ENCODE measurements at places on chromosomes 12 and 14. TPM values are rescaled to one million over a fixed set of nuclear protein-coding genes. Genes with fewer than 3 reads are reported as not detected.

FAM222A gene
- total RNA-seq: 21.9 TPM

ACRBP gene
- 3.9 TPM for total RNA-seq

ABCC9 gene
- not detected for total RNA-seq

DNA sequence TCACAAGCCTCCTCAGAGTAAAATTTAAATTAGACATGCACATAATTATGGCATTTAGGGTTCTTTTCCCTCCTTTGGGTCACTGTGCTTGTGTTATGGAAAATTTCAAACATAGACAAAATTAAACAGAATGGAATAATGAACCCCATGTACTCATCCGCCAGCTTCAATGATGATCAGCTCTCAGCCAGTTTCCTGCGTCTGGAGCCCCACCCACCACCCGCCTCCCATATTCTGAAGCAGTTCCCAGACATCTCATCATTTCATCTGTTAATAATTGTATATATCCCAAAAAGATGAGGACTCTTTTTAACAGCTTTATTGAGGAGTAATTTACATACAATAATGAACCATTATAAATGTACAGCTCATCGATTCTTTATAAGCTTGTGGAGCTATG, 128.2 kb downstream of the EML1 start:
- H3K4me1 ChIP-seq: no peaks in the 10 kb centered on the region
- no peaks in the 10 kb centered on the region for H3K27me3 ChIP-seq
- no peak for DNase-seq
- peaks cover 46% of the 10 kb centered on the region for H3K36me3 ChIP-seq

DNA sequence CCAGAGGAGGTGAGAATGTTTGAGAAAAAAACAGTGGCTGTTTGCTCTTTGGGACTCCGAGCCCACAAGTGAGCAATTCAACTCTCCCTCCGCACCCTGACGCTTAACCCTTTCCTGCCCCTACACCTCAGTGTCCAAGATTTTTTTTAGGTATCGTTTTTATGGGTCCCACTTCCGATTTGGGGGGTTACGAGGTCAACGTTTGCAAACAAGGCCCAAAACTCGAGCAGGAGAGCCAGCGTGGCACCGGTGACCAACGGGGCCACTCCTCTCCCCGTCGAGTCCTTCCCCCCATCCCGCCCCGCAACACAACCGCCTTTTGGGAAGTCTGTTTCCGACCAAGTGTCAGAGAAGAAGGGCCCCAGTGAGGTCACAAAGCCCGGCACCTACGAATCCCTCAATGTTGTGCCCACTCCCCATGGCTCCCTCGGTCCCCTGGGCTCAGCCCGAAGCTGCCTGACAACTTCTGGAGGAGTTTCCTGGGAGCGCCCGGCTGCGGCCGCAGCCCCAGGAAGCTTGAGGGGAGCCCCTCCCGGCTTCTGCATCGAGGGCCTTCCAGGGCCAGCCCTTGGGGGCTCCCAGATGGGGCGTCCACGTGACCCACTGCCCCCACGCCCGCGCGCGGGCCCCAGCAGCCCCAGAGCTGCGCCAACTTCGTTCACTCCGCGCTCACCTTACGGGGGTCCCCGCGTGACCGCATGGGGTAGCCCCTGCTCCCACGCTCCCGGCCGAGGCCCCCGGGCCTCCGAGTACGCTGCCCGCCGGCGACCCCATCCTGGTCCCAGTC, 1.2 kb downstream of the CDK2AP1 start:
- peaks cover 4% of the 10 kb centered on the region for H3K4me1 ChIP-seq
- H3K27ac ChIP-seq: peak overlapping the region; percentile 99
- H3K36me3 ChIP-seq: peaks cover 11% of the 10 kb centered on the region
- peak overlapping the region; percentile 94 for H3K4me3 ChIP-seq
- no peaks in the 10 kb centered on the region for H3K27me3 ChIP-seq
- DNase-seq: peak; percentile 87

- DNase-seq: no peak
- no peak overlapping the region for H3K27ac ChIP-seq
- H3K27me3 ChIP-seq: peaks cover 30% of the 10 kb centered on the region
- no peaks in the 10 kb centered on the region for H3K4me1 ChIP-seq
- H3K36me3 ChIP-seq: no peaks in the 10 kb centered on the region
- H3K4me3 ChIP-seq: no peak overlapping the region
These were observed 43.1 kb downstream of the DIO3 start for GRCh38 chr14:101604228-101604934.

DNA sequence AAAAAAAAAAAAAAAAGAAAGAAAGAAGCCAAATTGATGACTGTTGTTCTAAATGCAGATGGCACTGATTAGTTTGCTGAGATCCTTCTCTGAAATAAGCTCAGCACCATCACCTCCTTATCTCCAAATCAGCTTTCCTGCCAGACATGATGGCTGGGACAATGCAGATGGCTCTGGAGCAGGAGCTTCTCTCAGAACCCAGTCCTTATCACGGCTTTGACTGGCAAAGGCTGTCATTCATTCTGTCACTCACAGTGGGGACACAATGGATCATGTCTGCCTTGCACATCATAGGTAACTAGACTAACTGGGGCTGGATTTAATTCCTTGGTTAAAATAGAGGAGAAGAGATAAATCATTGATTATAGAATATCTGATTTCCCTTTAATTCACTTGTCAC, 146.3 kb downstream of the PDZRN4 start:
- H3K4me1 ChIP-seq: peaks cover 9% of the 10 kb centered on the region
- H3K27ac ChIP-seq: peak overlapping the region; percentile 48
- no peak overlapping the region for H3K4me3 ChIP-seq
- DNase-seq: peak; percentile 79
- H3K36me3 ChIP-seq: no peaks in the 10 kb centered on the region

- no peaks in the 10 kb centered on the region for H3K36me3 ChIP-seq
- no peak overlapping the region for H3K27ac ChIP-seq
- no peak for DNase-seq
- H3K4me3 ChIP-seq: no peak overlapping the region
- H3K4me1 ChIP-seq: no peaks in the 10 kb centered on the region
- no peaks in the 10 kb centered on the region for H3K27me3 ChIP-seq
These were observed 42.6 kb upstream of the PTPRR start for GRCh38 chr12:70963081-70963660.

- no peaks in the 10 kb centered on the region for H3K4me1 ChIP-seq
- H3K4me3 ChIP-seq: no peak overlapping the region
These were observed 79.6 kb upstream of the IFNG-AS1 start for GRCh38 chr12:67909681-67910080.

DNA sequence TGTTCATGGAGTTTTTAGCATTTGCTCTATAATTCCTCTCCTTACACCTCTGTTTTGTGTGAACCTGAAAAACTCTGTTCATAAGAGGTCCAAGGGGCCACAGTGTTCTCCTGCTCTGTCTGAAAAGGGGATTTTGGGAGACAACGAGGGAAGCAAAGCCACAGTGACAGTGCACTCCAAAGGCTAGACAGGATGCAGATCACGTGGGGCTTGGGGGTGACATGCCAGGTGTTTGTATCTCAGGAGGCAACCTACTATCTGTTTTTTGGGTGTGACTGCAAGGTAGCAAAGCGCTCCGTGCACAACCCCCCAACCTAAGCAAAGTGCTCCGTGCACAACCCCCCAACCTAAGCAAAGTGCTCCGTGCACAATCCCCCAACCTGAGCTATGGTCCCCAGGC, 5.1 kb upstream of the CHD4 start:
- peak overlapping the region; percentile 95 for H3K27ac ChIP-seq
- no peaks in the 10 kb centered on the region for H3K36me3 ChIP-seq
- H3K27me3 ChIP-seq: no peaks in the 10 kb centered on the region
- DNase-seq: no peak
- no peak overlapping the region for H3K4me3 ChIP-seq

DNA sequence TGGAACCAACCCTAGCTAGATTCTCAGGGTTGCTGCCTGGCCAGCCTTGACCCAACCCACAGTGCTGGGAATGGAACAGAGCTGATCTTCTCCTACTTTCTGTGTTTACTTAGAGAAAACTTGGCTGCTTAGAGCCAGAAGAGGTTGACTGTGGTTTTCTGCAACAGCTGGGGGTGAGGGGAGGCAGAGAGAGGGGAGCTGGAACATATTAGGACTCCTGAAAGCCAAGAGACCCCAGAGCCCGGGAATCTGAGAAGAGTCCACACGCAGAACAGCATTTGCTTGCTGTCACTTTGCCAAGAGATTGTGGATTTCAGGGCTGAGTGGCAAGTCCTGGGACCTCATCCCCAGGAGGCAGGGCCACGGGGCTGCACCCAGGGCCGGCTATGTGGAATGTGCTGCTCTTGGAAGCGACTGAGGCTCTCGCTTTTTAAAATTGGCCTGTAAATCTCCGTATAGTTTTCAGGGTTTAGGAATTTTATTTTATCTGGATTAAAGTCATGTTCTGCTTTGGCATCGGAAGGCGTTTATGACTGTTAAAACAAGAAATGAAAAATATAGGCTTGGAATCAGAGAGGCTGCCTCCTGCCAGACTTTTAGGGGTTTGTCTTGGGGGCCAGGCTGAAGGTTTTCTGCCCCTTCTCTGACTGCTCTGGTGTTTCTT, 22.3 kb upstream of the MED13L start:
- no peaks in the 10 kb centered on the region for H3K36me3 ChIP-seq
- H3K27ac ChIP-seq: no peak overlapping the region
- no peak overlapping the region for H3K4me3 ChIP-seq
- DNase-seq: peak; percentile 67
- H3K27me3 ChIP-seq: no peaks in the 10 kb centered on the region

GRCh38 chr12:63362791-63363190, 211.8 kb upstream of the AVPR1A start:
- no peaks in the 10 kb centered on the region for H3K4me1 ChIP-seq

DNA sequence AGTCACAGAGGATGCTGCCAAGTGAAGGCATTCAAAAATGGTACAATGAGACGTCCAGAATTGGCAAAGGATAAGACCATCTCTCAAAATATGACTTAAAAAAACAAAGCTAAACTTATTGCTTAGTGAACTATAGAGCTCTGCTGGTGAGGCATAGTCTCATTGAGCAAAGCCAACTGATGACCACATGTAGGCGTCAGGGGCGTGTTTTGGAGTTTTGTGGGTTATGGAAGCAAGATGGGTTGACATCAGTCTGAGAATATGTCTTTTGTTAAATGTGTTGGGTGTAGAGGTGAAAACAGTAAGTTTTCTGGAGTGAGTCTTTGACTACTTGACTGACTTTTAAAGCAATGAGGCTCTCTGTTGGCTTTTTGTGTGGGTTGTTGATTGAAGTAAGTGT, 47.2 kb downstream of the ATL1 start:
- H3K36me3 ChIP-seq: no peaks in the 10 kb centered on the region
- H3K27ac ChIP-seq: no peak overlapping the region
- H3K4me1 ChIP-seq: no peaks in the 10 kb centered on the region
- no peaks in the 10 kb centered on the region for H3K27me3 ChIP-seq

- DNase-seq: no peak
- H3K4me1 ChIP-seq: peaks cover 5% of the 10 kb centered on the region
- H3K36me3 ChIP-seq: peaks cover 18% of the 10 kb centered on the region
These were observed 80.8 kb downstream of the RIC8B start for GRCh38 chr12:106855221-106855758.
